ENCODE measurements at places on chromosomes 16 and 17.
A peak's percentile ranks its signal among the peaks of the same experiment; 100 is the strongest.

DNA sequence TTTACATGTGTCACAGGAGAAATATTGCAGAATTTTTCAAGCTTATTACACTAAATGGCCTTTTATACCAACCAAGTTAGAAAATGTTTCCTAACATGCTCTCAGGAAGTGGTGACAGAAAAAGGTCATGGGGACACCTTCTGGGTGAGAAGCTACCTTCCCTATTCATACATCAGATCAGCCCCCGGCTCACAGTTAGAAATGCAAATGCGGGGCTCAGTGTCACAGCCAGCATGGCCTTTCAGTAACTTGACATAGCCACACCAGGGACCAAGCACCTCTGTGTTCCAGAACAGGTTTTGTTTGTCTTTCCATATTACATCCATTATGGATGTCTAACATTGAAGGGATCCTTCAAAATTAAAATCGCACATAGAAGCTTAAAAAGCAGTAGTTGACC is 59.5 kb downstream of the CHD9NB start:
- no peak for DNase-seq

DNA sequence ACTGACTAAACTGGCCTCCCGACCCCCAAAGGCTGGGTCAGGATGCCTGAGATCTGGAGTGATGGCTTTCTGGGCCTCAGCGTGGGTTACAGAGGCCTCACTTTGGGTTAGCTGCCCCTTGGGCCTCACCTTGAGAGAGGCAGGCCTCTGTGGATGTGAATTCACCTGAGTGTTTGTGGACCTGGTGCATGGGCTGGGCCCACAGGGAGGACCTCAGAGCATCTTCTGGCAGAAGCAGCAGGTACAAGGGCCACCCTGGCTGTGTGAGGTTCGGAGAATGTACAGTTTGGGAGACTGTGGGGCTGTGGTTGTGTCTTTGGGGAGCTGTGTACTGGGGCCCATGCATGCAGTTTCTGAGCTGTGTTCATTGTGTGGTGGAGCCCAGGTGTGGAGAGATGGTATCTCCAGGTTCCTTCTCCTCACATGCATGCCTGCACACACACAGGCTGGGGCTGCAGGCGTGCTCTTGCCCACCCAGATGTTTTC is 18.3 kb downstream of the RARA start:
- DNase-seq = no peak

DNA sequence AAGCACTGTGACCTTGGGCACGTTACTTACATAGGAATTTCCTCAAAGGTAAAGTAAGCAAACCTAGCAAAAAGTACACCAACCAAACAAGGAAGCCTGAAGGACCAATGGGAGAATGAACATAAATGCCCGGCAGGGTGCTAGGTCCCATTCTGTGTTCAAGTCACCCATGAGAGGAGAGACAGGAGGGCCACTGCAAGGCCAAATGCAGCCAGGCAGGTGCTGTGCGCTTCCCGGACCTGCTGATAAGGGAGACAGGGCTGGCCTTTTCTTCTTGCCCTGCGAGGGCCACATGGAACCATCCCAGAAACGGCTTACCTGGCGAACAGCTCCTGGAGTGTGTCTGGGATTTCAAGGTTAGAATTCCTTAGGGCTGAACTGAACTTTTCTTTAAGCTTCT is 69.0 kb downstream of the GTF3C1 start:
- DNase-seq = no peak

- DNase-seq = peak; percentile 64
These were observed 339.0 kb downstream of the MAF start for GRCh38 chr16:79261481-79261940.

- no peak for DNase-seq
These were observed 29.5 kb downstream of the SMYD4 start for GRCh38 chr17:1800240-1800639.

DNA sequence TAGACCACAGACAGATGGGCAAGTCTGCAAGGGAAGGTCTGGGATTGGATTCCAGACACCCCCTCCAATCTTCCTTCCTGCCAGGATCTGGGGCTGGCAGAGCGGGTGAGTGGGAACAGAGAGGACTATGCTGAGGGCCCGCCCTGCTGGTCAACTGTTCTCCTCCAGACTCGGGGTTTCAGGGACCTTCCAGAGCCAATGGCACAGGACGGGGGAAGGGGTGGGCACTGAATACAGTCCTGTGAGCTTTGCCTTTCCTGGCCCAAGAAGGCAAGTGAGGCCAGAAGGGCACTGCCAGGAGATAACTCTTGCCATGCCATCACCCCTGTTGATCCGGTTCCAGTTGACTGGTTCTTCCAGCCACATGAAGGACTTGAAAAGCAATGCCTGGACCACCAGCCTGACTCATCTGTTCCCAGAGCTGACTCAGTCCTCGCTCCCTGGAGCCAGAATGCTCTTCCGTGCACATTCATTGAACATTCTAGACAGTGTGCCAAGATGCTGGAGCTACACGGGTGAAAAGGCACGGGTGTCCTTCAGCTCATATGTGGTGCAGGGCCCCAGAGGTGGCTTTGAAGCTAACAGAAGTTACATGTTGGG is 533 bp upstream of the MEFV start:
- no peak for DNase-seq

- DNase-seq = no peak
These were observed 30.0 kb upstream of the SLC5A10 start for GRCh38 chr17:18921912-18922451.

DNA sequence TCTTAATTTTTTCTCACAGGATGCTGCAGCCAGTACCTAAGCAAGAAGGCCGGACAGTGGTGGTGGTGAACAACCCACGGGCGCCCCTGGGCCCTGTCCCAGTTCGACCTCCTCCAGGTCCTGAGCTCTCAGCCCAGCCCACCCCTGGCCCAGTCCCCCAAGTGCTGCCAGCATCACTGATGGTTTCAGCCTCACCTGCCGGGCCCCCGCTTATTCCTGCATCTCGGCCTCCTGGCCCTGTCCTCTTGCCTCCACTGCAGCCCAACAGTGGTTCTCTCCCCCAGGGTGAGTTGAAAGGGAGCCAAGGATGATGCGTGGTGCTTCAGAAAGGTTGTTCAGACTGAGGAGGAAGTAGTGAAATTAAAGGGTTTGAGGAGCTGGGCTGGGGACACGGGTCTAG is 21.7 kb downstream of the SRCAP start:
- no peak for DNase-seq

DNA sequence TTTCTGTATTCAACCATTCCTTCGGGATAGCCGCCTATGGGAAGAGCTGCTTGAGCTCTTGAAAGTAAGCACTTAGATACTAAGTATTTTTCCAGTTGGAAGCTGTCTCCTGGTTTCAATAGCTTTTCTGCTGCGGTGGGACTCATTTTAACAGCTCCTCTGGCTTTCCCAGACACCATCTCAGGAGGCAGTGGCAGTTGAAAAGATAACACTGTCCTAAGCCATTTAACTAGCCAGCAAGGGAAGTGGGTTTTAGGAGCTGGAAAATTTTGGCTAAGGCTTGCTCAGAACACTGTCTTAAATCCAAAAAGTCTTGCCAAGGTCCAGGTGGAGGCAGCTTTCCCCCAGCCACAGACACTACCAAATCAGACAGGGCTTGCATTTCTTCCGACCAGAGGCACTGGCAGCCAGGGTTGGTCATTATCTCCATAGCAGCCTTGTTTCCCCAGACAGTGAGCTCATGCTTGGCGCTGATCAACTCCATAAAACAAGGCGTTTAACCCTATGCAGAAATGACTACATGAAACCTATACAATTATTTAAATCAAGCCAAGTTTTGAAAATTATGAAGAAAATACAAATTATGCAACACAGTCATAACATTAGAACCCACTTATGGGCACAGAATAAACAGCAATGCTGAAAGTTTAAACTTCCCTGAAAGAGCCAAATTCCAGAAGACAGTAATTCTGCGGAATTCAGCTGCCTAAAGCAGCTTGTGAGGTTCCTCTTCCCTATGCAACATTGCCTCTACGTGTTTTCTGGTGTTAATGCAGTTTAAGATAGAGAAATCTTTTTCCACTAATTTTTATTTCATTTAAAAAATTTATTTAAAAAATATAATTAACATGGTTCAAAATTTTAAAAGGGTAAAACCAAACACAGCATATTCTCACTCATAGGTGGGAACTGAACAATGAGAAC is 25.0 kb downstream of the GABARAPL2 start:
- no peak for DNase-seq

DNA sequence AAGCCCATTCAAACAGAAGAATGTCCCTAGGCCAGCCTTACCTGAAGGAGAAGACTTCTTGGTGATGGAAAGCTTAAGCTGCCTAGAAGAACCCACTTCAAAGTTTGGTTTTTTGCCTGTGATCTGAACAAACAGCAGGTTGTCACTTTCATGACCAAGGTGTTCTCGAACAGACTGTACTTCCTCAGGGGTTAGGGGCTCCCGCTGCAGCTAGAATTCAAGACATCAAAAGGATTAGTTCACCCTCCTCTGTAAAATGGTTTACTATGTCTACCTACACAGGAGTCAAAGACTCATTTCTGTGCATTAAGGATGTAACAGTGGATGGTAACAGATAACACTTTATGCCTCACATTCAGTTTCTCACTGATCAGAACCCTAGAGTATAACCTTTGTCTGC is 13.2 kb downstream of the CIAPIN1 start:
- DNase-seq = no peak

DNA sequence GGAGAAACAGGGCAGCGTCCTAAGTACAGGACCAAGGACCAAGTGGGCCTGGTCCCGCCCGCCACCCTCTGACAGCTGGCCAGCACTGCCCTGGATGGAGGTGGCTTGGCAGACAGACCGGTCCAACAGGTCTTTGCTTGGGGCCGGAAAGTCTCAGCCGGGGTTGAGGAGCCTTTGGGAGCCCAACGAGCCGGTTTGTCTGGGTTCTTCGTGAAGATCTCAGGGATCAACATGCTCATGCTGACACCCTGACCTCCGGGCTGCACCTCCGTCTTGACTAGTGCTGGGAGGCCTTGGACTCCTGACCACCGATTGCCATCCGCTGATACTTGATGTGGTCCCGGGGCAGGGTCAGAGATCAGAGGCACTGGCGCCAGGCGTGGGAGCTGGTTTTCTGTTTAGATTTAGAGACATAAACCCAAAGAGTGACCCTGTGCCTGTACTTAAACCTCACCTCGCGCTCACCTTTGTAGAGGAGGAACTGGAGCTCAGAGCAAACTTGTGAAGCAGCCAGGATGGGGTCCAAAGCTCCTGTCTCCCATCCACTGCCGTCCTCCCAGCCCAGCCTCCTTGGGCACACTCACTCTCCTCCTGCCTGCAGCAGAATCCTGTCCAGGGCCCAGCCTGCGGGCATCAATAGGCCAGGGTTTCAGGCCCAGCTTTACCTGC is 92.1 kb upstream of the GSE1 start:
- peak; percentile 92 for DNase-seq

DNA sequence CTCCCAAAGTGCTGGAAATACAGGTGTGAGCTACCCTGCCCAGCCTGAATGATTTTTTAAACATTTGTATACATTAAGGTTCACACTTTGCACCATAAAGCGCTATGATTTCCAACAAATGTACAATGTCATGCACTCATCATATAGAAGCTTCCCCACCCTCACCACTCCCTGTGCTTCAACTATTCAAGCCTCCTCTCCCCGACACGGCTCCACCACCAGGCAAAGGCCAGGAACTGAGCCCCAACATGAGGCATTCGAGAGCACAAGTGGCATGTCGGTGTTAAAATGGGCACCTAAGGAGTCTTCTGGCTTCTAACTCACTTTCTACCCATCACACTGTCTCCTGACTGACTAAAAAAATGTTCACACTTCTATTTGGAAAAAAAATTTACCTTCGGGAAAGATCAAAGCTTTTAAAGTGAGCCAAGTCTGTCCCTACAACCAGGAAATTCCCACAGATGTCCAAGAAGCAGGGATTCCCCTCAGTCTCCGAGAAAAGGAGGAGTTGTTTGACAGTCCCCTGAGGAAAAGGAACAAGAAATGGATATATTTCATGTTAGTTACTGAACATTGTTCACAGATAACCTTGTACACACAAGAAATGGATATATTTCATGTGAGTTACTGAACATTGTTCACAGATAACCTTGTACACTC is 37.7 kb downstream of the TMEM204 start:
- DNase-seq = no peak

- DNase-seq = no peak
These were observed 377.6 kb downstream of the CPPED1 start for GRCh38 chr16:12426122-12426521.

- no peak for DNase-seq
These were observed 171.7 kb upstream of the ASIC2 start for GRCh38 chr17:33464669-33465280.

- DNase-seq = no peak
These were observed 734 bp downstream of the ARHGDIG start for GRCh38 chr16:280991-281659.

DNA sequence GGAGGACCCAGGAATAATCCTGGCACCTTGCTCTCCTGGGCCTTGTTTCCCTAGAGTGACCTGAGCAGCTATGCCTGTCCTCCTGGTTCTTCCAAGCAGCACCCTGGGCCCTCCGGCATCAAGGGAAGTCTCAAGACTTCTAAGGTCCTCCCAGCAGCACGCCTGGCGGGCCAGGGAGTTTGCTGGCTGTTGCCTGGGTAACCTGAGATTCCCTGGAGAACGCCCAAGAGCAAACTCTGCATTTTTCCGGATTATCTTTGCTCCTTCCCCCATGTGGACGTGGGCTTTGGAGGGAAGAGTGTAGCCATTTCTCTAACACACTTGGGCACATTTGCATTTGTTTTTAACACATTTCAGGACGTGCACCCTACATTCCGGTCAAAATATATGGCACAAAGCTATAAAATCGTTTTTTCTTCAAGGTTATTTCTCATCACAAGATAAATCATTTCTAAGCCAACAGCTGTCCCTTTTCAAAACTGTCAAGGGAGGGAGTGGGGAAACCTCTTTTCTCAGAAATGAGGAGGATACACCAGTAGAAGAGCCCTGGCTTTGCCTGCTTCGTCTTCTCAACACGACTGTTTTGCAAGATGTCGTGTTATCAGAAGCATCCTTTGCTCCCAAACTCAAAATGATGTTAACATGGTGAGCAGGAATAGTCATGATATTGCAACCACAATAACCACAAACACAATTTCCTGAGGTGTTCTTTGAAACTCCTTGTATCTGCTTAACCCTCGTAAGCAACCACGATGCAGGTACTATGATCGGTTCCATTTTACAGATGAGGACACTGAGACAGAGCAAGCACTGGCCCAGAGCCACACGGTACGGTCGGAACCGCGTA is 116.5 kb downstream of the ADCY9 start:
- peak; percentile 43 for DNase-seq

GRCh38 chr16:28597692-28598261 is 927 bp upstream of the SULT1A2 start:
- DNase-seq = peak; percentile 78

GRCh38 chr17:21214777-21215541 is 998 bp upstream of the TMEM11 start:
- DNase-seq = peak; percentile 56

DNA sequence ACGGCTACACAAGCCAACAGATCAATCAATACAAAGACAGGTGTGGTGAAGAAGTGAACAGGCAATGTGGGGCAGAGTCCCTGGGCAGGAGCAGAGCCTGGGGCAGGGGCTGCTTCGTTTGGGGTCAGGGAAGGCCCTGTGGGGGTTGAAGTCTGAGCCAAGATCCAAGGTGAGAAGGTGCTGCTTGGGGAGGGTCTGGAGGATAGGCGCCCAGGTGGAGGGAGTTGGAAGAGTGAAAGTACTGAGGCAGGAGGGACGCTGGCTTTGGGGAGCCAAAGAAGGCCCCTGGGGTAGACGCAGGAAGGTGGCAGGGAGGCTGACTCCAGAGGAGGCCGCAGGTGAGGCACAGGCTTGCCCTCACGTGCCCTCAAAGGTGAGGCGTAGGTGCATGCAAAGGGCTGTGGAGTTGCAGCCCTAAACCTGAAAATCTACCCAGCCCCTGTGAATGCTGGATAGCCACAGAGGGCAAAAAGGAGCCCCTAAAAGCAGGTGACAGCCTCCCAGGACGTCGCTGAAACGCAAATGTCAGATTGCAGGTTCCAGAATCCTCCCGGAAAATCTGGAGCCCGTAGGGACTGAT is 33.3 kb downstream of the WFDC1 start:
- no peak for DNase-seq

- DNase-seq = no peak
These were observed 452.6 kb upstream of the CDH11 start for GRCh38 chr16:65574326-65574966.

Measured in lower lobe of right lung (tissue), 2 donors.